ENCODE measurements at places on chromosomes 7 and 10.

DNA sequence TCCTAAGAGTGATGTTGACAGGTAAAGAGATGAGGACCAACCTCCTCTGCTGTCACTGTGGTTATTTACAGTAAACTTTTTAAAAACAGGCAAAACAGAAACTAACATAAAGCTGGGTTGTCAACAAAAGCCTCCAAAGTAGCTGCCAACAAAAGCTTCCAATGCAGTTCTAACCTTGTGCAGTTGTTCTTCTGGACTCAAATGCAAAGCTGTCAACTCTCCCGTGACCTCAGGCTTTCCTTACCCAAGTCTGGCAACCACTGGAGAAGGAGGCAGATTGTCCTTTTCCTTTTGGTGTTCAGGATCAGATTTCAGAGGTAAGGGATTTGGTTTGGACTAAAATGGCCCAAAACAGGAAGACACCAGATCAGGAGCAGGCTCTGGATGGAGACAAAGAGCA, 63.1 kb downstream of the DLG5 start:
- DNase-seq: no peak

GRCh38 chr7:73719806-73720169, 319 bp upstream of the STX1A start:
- no peak for DNase-seq

DNA sequence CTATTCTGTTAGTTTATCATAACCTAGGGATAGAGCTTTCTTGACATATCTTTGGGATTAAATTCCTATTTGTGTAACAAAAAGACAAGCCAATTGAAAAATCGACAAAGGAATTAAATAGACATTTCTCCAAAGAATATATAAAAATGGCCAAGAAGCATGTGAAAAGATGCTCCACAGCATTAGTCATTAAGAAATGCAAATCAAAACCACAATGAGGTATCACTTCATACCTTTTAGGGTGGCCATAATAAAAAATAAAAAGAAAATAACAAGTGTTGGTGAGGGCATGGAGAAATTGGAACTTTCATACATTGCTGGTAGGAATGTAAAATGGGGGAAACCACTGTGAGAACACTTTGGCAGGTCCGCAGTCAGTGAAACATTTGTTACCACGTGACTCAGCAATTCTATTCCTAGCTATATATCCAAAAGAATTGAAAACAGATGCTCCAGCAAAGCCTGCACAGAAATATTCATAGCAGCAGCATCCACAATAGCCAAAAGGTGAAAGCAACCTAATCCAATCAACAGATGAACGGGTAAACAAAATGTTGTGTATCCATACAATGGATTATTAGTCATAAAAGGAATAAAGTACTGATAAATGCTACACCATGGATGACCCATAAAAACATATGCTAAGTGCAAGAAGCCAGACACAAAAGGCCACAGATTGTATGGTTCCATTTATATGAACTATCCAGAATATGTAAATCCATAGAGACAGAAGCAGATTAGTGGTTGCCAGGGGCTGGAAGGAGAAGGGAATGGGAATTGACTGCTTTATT, 20.5 kb downstream of the SPAG6 start:
- no peak for DNase-seq

DNA sequence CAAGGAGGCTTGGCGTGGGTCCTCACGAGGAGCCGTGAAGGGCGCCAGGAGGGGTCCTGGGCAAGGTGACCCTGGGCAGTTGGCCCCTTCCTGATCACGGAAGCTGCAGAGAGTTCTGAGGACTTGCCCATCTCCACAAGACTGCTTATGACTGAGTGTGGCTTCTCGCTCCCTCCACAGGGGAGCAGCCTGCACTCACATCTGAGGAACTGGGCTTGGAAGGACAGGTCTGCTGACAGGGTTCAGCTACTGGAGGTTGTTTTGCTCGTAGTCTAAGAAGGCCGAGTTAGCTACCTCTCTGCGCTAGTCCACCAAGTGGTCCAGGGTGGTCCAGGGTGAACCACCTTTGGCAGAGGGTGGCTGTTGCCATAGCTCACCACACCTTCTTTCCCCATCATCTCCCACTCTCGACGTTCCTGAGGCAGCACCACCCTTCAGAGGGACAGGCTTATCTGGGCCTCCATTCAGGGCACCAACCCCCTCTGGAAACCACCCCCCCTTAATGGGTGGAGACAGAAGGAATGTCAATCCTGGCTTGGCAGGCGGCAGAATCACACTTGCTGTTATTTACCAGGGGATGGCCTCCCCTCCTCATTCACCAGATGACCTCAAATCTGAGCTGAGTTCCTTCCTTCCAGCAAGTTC, 38.2 kb downstream of the FAM53B start:
- no peak for DNase-seq

GRCh38 chr10:106716381-106716780, 448.1 kb downstream of the SORCS1 start:
- DNase-seq: no peak

DNA sequence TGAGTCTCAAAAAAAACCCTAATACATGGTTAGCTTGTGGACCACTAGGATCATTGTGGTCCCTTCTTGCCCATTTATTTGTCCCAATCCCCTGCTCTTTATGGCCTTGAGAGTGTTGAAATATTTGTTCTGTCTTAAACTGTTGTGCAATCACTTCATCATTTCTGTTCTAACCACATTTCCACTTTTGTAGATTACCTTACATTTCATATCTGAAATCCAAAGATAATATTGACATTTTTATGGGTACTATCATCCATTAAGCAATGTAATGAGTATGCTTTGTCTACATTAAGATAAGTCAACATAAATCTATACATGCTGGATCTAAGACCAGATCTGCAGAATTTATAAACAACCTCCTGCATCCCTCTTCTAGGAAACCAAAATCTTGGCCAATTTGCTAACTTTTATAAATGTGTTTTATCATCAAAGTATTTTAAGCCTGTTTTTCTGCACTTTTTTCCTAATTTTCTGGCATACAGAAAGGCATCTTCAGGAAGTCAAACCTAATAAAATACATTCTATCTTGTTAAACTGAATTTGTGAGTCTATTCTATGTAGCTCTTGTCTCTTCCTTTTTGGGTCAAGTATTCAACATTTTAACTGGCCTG, 359.4 kb upstream of the CELF2 start:
- DNase-seq: no peak

DNA sequence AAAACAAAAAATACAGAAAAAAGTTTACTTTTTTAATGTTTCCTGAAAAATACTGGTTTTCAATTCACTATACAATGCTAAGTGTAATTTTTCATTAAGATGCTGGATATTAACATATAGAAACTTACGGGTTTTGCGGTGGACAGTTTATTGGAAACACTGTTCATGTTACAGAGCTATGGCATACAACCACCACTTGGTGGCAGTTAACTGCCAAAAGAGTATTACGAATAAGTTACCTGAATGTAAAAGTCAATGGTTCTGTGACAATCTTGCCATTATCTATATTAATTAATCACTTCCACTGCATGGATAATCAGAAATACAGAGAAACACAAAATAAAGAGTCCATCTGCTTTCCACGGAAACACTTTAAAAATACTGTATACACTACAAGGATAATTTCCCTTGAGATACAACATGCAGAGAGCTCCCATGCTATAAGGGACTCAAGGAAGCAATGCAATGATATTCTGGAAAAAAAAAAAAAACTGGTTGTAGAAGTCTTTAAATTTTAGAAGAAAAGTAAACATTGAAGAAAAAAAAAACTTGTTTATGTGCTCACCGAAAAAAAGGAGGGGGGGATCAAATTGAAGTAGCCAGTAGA, 97.0 kb downstream of the TPK1 start:
- DNase-seq: peak; percentile 34

DNA sequence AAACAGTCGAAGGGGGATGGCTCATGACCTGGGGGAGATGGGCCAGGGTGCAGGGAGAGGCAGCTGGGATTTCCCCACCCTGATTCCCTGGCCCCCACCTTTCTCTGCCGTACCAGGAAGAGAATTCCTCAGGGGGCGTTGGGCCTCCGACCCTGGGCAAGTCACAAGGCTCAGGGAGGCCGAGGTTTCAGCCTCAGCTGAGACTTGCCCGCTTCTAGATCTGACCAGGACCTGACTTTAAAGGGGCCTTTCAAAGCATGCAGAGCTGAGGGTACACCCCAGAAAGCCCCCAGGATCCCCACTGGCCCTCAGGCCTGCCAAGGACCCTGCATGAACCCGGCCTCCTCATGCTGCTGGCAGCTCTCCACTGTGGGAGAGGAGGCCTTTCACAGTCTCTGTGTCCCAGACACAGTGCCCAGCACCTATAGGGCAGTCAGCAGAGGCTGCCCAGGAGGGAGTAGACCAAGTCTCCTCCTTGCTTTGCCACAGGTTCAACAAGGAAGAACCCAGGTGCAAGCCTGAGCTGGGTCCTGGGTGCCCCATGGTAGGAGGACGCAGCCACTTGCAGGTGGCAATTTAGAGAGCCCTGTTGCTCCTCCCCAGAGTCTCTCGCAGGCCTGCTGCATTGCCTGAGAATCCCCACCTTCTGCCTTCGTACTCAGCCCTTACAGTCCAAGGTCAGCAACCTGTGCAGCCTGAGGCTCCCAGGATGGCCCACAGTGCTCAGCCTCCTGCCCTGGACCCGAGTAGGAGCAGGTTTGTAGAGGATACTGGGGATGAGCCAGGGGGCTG, 89.3 kb downstream of the CHST15 start:
- DNase-seq: no peak

DNA sequence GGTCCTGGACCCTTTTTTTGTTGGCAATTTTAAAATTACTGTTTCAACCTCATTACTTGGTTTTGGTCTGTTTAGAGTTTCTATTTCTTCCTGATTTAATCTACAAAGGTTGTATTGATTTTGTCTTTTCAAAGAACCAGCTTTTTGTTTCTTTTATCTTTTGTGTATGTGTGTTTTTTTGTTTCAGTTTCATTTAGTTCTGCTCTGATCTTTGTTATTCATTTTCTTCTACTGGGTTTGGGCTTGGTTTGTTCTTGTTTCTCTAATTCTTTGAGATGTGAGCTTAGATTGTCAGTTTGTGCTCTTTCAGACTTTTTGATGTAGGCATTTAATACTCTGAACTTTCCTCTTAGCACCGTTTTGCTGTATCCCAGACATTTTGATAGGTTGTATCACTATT, 8.5 kb upstream of the MRPS33 start:
- no peak for DNase-seq

- no peak for DNase-seq
Measured at GRCh38 chr10:10295537-10295936, 722.1 kb upstream of the CELF2 start.

Measured in NCI-H2081 treated with DMSO at 0.1 percent for 48 hours (cell line).